H7 (cell line): ENCODE measurements at places on chromosomes 7 and 10.

GRCh38 chr10:17816199-17816598, 7.1 kb downstream of the MRC1 start:
- no peak for DNase-seq

- DNase-seq: no peak
These were observed 5.1 kb downstream of the SGMS1 start for GRCh38 chr10:50618624-50619023.

DNA sequence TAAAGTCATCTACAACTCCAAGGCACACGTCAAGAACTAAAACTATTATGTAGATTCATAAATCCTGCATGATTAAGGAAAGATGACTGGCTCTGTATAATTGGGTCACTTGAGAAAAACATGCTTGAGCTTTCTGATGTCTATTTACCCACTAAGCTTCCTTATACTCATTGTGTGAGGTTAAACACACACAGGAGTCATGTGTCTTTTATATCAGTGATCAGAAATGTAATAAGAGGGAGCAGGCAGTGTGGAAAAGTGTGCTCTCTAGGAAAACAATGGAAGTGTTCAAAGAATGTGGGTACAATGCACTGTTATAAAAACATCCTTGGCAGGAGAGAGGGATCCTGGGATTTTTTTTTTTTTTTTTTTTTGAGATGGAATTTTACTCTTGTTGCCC, 108.6 kb upstream of the ARID5B start:
- DNase-seq: no peak

DNA sequence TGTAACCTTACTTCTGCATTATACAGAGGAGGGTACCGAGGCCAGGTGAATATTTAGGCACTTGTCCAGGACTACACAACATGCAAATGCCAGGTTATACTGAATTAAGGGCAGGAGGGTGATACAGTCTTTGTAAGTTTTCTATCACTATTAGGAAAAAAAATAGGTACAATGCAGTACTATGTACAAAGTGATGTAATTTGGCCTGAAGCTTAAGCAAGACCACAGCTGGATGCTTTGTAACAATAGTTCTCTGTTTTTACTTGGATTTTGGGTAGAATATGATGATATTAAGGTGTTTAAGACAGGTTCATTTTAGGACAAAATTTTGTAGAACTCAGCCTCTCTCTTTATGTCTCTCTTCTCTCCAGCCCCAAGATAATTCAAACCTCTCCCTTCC, 2.8 kb upstream of the NXPH1 start:
- no peak for DNase-seq

- DNase-seq: no peak
These were observed 52.0 kb downstream of the JCAD start for GRCh38 chr10:30007406-30007805.

- peak; percentile 36 for DNase-seq
These were observed 101.0 kb upstream of the JCAD start for GRCh38 chr10:30160271-30160982.

GRCh38 chr10:106795619-106796018, 368.9 kb downstream of the SORCS1 start:
- DNase-seq: peak; percentile 78

DNA sequence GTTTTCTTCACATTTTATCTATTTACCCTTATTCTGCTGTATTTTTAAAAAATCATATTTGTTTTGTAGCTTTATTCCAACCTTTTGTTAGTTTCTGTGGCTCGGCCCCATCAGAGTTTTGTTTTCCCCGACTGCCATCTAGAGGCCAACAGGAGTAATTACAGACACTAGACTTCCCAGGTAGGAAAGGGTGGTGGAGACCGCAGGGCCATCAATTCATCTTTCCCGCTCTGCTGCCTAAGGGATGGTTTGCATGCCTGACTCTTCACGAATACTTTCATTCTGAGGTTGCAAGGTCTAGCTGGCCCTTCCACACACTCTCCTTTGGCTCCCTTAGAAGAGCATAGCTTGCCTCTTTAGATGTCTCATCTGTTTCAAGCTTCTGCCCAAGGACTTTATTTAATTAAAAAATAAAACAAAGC, 38.3 kb downstream of the LYZL2 start:
- DNase-seq: peak; percentile 38

- DNase-seq: no peak
These were observed 259.0 kb downstream of the GRM8 start for GRCh38 chr7:126993626-126994213.

DNA sequence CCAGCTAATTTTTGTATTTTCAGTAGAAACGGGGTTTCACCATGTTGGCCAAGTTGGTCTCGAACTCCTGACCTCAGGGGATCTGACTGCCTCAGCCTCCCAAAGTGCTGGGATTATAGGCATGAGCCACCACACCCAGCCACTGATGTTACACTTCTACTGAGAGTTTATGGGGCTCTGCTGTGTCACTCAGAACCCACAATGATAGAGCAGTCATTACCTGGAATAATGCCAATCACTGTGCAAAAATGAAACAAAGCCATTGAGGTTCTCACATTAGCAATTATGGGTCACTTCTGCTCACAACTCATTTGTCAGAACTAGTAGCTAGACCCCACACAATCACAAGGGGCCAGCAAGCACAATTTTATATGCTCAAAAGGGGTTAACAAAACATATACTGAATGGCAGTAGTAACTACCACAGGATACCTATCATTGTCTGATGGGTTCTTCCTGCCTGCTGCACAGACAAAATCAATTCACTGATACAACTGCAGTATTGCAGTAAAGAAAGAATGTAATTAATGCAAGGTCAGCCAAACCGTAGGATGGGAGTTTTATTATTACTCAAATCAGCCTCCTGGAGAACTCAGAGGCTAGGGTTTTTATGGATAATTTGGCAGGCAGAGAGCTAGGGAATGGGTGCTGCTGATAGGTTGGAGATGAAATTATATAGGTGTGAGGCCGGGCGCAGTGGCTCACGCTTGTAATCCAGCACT, 72.1 kb upstream of the TRIM24 start:
- DNase-seq: no peak

DNA sequence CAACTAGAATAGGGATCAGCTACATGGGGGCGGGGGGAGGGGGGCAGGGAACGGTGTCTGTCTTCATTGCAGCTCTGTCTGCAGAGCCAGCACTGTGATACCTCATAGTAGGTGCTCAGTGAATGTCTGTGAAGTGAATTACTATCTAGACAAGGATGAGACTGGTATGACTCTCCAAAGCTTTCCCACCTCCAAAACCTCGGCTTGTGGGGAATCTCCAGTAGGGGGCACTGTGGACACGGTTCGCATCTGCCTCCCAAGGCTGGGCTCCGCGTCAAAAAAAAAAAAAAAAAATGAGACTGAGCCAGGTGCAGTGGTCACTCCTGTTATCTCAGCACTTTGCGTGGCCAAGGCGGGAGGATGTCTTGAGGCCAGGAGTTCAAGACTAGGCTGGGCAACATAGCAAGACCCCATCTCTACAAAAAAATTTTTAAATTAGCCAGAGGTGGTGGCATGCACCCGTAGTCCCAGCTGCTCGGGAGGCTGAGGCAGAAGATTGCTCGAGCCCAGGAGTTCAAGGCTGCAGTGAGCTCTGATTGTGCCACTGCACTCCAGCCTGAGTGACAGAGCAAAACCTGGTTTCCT, 9.6 kb downstream of the TRIM56 start:
- peak; percentile 84 for DNase-seq

DNA sequence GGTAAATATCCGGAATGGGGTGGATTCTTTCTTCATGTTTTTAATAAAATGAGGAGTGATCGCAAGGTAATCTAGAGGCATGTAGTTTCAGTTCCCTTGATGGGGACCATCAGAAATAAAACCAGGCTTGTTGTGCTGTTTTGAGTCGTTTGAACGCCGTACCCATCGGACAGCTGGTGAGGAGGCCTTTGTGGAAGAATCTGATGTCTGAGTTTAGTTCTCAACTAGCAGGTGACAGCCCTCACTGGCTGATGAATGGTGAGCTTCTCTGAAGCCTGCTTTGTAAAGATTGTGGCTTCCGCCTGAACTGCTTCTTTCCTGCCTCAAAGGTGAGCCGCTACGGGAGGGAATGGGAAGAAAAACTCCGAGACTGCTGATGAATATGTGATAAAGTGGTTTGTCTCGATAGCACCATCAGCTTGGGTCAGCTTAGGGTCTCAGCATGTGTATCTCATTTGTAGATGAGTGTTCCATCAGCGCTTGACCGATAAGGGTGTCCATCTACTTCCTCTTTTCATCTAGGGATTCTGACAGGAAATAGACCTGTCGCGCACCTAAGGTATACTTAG, 977 bp downstream of the TMEM248 start:
- peak; percentile 44 for DNase-seq

DNA sequence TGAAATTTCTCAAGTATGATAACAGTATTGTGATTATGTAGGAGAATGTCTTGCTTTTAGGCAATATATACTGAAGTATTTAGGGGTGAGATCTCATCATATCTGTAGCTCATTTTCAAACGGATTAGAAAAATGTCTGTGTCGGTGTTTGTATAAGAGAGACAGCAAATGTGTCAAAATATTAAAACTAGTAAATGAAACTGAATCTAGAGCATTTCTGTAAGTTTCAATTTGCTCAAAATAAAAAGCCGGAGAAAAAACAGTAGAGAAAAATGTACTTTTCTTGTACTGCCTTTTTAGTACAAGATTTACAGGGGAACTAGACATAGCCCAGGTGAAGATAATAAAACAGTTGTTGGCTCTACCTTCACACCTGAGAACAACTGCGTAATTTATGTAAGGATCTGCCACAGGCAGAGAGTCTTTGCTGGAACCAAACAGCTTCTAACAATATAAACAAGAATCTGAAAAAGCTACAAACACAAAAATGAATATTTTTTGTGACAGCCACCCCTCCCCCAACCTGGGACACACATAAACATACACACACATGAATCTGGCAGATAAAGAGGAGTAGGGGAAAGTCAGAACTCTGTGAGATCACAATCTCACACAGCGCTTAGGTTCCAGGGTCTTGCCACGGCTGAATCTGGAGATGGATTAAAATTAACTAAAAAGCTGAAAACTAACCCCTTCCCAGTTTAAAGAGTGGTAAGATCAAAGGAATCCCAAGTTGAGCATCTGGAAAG, 153.3 kb downstream of the AVL9 start:
- no peak for DNase-seq

DNA sequence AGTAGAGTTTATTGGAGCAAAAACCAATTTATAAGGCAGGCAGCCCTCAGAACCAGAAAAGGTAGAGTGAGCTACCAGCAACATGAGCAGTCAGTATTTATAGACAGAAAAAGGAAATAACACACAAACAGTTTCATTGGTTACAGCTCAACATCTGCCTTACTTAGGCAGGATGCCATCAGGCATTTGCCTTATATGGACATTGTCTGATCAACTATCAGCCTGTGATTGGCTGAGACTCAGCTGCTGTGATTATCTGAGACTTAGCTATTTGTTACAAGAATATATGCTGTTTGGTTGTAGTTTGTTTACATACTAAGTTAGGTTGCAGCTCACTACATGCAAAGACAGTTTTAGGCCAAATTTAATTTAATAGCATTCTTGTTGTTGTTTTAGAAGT, 60.4 kb upstream of the CDK1 start:
- DNase-seq: no peak

- no peak for DNase-seq
These were observed 275.6 kb downstream of the SNX10 start for GRCh38 chr7:26567266-26567665.
